ENCODE measurements at places on chromosomes 11 and 22.

GRCh38 chr11:11982975-11983374 lies 25.5 kb downstream of the DKK3 start:
- peak; percentile 66 for DNase-seq

DNA sequence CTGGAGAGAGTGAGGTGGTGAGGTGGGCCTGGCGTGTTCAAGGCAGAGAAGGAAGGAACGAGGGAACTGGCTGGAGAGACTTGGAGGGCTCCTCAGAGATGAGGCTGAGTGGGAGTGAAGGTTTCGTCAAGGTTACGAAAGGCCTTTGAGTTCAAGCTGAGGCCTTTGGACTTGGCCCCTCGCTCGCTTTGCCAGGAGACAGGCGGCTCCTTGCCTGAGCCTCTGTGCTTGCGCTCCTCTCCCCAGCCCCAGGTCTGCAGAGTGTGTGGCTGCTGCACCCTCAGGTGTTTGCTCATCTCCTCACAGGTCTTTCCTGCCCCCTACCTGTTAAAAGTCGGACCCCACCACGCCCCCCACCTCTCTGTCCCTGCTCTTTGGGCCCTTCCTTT lies 91.6 kb downstream of the ATXN10 start:
- no peak for DNase-seq

DNA sequence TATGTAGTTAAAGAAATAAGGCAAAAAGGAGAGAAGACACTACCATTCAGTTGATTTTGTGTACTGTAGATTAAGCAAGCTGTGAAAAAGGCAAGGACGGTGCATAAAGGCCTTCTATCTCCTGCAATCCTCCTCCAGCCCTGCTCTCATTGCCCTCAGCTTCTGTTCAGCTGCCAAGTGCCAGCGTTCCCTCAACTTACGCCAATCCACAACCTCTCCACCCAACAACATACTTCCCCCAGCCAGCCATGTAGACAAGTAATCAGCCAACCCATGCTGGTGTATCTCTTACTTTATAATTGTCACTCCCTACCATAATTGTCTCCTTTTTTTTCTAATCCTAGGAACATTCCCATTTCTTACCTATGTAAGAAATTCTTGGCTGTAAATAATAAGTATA lies 30.1 kb upstream of the ANO5 start:
- DNase-seq: no peak

DNA sequence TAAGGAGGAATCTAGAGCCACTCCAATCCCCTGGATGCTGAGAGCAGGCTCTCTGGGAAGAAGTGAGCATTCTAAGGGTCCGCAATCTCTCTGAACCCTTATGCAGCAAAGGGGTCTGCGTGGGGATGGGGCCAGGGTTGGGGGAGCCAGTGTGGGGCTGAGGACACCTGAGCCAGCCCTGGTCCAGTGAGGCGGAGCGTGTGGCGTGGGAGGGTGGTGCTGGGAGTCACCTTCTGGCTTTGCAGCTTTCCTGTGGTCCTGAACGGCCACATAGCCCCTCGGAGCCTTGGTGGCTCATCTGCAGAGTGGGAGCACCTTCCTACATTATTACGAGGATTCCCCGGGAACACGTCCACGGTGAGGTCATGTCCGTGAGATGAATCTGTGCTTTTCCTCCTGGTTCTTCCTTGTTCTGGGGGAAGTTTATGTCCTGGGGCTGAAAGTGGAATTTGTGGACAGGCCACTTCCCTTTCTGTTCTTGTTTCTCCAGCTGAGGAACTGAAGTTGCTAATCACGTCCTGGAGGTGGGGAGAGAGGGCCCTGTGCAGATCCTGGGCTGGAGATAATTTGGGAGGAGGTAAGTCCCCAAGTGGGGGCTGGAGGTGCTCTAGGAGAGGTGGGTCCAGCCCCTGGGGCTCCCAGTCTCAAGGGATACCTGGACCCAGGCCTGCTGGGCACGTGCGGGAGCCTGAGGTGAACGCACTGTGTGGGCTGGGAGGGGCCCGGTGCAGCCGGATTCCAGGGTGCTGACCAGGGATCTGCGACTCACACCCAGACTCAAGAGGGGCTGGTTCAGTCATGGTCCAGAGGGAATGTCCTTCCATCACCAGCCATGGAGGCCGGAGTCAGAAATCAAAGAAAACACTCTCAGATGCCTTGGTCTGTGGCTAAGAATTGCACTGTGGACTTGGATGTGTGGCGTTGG lies 6.1 kb downstream of the MRGPRE start:
- no peak for DNase-seq

GRCh38 chr11:108938604-108939003 lies 273.7 kb downstream of the DDX10 start:
- no peak for DNase-seq

GRCh38 chr11:65429724-65430405 lies 7.3 kb downstream of the NEAT1 start:
- peak; percentile 94 for DNase-seq

DNA sequence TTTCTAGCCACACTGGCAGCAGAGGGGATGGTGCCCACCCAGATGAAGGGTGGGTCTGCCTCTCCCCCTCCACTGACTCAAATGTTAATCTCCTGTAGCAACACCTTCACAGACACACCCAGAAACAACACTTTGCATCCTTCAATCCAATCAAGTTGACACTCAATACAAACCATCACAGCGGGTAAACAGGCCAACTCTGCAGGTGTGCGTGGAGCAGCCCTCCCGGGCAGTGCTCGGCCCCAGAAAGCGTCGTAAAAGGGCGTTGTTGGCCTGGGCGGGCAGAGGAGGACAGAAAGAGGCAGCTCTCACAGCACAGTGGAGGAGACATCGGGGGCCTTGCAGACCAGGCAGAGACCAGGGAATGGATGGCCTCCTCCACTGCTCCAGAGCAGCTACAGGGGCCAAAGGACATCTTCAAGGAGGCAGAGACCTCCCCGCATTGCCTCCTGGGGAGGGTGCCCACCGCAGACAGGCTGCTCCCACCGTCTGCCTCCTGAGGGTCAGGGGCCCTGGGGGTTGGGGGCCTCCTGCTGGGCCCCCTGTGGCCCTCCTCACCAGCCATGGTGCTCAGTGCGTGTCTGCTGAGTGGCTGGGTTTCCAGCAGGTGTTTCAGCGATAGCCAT lies 56.1 kb upstream of the FADD start:
- no peak for DNase-seq

DNA sequence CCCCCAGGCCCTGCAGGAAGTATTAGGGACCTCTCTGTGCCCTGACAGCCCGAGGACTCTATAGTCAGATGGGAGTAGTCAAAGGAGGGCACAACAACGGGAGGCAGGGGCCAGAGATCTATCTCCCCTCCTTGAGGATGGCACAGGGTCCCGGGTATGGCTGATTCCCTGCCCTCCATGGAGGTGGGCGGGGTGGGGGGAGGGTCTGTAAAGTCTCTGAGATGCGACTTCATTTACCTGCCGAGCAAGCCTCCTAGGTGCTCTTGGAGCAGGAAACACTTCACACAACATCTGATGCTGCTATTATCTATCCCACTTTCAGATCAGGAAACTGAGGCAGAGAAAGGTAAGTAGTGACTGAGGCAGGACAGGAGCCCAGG lies 769 bp upstream of the CDC42EP1 start:
- no peak for DNase-seq

DNA sequence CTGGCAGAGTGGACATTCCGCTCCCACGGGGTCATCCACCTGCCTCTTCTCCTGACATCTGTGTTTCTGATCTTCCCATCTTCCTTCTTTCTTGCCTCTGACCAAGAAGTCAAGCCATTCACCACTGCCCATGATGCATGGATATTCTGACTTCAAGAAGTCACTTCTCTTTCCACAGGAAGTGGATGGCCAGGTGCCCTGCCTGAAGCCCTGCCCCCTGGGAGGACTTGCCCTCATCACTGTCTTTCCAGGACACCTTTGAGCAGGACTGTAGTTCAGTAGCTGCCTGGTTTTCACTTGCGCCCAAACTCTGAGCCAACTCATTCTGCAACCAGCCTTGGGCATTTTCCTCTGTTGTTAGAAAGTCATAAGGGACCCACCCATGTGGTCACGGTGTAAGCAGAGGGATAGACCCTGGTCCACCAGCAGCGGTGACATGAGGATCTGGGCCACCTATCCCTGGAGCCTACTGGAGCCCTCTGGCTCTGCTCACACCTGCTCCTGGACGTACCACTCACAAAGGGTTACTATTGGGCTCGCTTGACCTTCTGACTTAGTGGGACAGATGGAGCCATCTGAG lies 6.9 kb downstream of the CYTH4 start:
- no peak for DNase-seq

GRCh38 chr11:76735841-76736240 lies 47.3 kb upstream of the TSKU start:
- no peak for DNase-seq

GRCh38 chr11:99066618-99067317 lies 46.0 kb downstream of the CNTN5 start:
- DNase-seq: no peak

GRCh38 chr22:29145321-29146072 lies 60.2 kb upstream of the EMID1 start:
- DNase-seq: no peak

- peak; percentile 57 for DNase-seq
These were observed 24.6 kb downstream of the VWCE start for GRCh38 chr11:61270354-61271076.

GRCh38 chr22:21940521-21940920 lies 12.1 kb downstream of the PPM1F start:
- no peak for DNase-seq

GRCh38 chr22:49353235-49353634 lies 474.4 kb downstream of the BRD1 start:
- DNase-seq: no peak

GRCh38 chr11:79626135-79627075 lies 185.6 kb upstream of the TENM4 start:
- DNase-seq: no peak

DNA sequence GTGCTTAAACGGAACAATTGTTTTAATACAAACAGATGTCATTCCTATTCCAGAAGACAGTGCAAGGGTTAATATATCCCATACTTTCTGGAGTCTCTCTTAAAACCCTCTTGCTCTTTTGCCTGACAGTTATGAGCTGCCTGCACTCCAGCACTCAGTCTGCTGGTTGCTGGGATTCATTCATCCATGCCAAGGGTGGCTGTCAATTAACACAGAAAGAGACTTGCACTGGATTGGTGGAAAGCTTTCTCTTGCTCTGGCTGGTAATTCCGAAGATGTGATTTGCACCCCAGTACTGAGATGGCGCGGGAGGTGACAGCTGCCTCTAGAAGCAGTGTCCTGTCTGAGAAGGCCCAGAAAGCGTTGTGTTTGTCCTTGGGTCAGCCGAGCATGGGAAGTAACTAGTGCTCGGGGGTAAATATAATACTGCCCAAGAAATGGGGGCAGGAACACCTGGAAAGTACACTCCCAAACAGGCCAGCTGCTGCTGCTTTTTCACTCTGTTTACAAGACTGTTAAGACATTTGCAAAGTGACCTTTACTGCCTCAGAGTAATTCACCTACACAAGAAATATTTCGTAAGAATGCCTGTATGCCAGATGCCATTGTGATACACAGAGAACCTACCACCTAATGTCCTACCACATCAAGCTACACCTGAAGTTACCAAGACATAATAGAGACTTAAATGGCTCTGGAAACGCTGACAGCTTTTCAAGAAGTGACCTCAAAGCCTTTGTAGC lies 20.5 kb downstream of the SCUBE2 start:
- DNase-seq: no peak

DNA sequence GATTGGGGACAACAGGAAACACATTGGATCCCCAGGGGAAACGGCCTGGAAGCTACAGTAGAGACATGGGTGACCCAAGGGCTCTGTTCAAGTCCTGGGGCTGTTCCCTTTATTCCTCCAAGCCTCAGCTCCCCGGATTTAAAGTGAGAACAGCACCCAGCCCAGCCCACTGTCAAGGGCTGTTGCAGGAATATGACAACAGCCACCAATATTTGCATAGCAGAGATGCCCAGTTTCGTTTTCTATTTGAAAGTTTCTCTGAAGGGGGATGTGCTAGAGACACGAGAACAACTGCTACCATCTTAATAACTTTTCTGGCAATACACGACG lies 81.1 kb upstream of the WNT7B start:
- DNase-seq: peak; percentile 81

- no peak for DNase-seq
These were observed 9.9 kb upstream of the CASP12 start for GRCh38 chr11:104908186-104908531.

GRCh38 chr11:120511820-120512738 lies 531 bp downstream of the GRIK4 start:
- no peak for DNase-seq

DNA sequence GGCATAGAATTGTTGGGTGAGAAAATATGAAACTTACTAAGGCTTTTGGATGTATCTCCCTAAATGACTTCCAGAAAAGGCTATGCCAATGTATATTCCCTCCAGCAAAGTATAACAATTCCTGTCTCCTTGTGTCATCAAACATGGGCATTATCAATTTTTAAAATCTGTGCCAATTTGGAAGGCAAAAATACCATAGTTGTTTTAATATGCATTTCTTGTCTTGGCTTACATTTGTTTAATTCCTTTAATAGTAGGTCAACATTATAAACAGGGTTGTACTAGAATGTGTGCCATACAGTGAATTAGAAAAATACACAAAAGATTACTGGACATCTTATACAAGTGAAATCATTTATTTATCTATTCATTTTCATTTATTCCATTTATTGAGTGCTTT lies 41.6 kb downstream of the DCUN1D5 start:
- no peak for DNase-seq

- peak; percentile 91 for DNase-seq
These were observed 29.0 kb upstream of the CREB3L1 start for GRCh38 chr11:46248289-46249102.

DNA sequence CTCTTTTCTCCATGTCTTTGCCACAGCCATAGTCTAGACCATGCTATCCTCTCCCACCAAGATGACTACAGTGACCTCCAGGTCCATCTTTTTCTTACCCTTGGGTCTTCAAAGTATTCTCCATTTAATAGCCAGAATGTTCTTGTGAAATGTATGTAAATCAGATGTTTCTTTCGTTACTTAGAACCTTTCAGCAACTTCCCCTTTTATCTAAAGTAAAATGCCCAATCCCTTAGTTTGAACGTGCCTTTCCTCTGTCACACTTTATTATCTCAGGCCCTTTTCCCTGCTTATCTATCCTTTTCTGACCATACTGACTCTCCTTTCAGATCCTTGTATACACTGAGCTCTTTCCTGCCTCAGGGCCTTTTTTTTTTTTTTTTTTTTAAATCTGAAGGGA lies 17.9 kb downstream of the RBM4B start:
- no peak for DNase-seq

DNA sequence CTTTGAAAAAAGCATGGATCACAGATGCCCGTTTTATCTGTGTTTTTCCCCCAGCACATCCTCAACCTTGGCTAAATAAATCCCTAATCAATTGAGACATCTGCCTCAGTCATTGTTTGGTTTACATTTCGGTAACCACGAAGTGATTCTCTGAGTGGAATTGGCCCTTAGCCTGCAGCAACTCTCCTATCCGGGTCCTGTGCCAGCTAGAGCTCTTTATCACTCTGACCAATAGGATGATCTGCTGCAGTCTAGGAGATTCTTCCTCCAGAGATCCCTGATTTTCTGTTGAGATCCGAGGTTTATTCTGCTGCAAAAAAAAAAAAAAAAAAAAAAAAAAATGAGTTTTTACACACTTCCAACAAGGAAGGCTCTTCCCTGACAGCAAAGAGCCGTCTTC lies 137.3 kb downstream of the KCNA4 start:
- no peak for DNase-seq

- DNase-seq: no peak
These were observed 86.5 kb downstream of the MYEOV start for GRCh38 chr11:69380451-69380901.

- DNase-seq: no peak
These were observed 7.8 kb upstream of the VSTM5 start for GRCh38 chr11:93858121-93858775.

All from fibroblast of the aortic adventitia (primary cell).